Tibial artery (tissue), 4 donors: ENCODE measurements at places on chromosomes 13 and 19.
A peak's percentile ranks its signal among the peaks of the same experiment; 100 is the strongest.

- peaks cover 1% of the 10 kb centered on the region for H3K36me3 ChIP-seq
- no peak overlapping the region for H3K27ac ChIP-seq
- no peaks in the 10 kb centered on the region for H3K27me3 ChIP-seq
Measured at GRCh38 chr19:34189199-34189916, 17.1 kb downstream of the LSM14A start.

- DNase-seq: no peak
- H3K27me3 ChIP-seq: no peaks in the 10 kb centered on the region
- no peak overlapping the region for H3K4me3 ChIP-seq
- H3K4me1 ChIP-seq: no peaks in the 10 kb centered on the region
- no peaks in the 10 kb centered on the region for H3K36me3 ChIP-seq
Measured at GRCh38 chr19:28435551-28436271, 777.2 kb downstream of the UQCRFS1 start.

DNA sequence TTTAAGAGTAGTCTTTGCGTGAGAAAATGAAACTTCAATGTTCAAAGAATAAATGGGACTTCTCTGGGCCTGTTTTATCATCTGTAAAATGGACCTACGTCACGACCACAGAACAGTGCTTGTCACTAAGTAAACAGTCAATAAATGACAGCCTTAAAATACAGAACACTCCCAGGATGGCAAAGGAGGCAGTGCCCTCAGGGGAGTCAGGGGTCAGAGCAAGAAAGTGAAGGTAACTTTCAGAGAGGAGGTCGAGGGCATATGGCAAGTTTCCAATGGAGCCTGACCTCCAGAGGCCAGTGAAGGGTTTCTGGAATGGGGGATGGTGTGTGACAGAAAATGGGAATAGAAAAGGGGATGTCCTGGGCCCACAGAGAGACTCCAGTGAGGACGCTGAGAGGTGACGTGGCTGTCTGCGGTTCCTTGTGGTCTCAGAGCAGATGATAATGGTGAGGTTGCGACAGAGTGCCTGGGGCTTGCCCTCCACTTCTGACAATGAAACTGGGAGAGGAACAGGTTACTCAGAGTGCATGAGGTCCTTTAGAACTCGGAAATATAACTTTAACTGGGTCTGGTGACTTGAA lies 91.8 kb downstream of the UBL3 start:
- H3K36me3 ChIP-seq: no peaks in the 10 kb centered on the region
- no peaks in the 10 kb centered on the region for H3K27me3 ChIP-seq
- no peak for DNase-seq
- H3K4me1 ChIP-seq: no peaks in the 10 kb centered on the region

GRCh38 chr19:6026390-6027227 lies 48.7 kb upstream of the RANBP3 start:
- no peak overlapping the region for H3K4me3 ChIP-seq
- DNase-seq: peak; percentile 16
- peaks cover 45% of the 10 kb centered on the region for H3K36me3 ChIP-seq
- H3K27ac ChIP-seq: no peak overlapping the region

- H3K4me3 ChIP-seq: no peak overlapping the region
- no peaks in the 10 kb centered on the region for H3K4me1 ChIP-seq
Measured at GRCh38 chr19:35009424-35010415, 9.6 kb downstream of the GRAMD1A start.

DNA sequence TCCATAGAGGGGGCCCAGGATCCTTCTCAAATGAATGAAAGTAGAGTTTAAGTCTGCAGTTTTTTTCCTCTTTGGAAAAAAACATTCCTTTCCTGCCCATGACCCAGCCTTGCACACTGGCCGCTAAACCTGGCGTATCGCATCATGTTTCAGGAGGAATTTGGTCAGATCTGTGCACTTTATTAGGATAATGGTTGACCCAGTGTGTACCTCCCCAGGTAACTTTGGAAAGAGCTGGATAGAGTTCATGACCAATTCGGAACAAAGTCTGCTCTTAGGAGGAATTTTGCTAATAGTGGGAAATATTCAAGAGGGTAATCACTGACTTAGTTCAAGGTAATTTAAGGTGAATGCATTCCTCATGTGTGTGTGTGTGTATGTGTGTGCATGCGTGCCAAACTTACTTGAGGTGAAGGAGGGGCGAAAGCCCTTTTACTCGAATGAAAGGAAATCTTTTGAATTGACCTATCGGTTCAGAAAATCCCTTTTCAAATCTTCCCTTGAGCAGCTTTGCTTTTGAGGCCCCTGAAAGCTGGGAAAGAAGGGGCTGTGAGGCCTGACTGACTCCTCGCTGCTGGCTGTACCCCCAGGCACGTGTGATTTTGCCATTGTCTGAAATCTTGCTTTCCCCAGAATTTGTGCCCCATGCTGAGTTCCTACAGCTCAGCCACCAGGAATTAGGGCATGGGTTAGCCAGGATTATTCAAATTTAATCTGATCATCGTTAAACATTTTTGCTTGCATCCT lies 46.3 kb downstream of the SIPA1L3 start:
- H3K36me3 ChIP-seq: no peaks in the 10 kb centered on the region
- H3K27me3 ChIP-seq: no peaks in the 10 kb centered on the region
- no peak for DNase-seq
- no peaks in the 10 kb centered on the region for H3K4me1 ChIP-seq

GRCh38 chr13:33051632-33052031 lies 35.4 kb downstream of the KL start:
- no peaks in the 10 kb centered on the region for H3K4me1 ChIP-seq
- H3K27ac ChIP-seq: no peak overlapping the region
- no peaks in the 10 kb centered on the region for H3K36me3 ChIP-seq
- H3K27me3 ChIP-seq: no peaks in the 10 kb centered on the region
- no peak for DNase-seq
